Uterus (tissue), 4 donors: ENCODE measurements at places on chromosomes 12 and 14. TPM values are rescaled to one million over a fixed set of nuclear protein-coding genes. Genes with fewer than 3 reads are reported as not detected.
A peak's percentile ranks its signal among the peaks of the same experiment; 100 is the strongest.

DNA sequence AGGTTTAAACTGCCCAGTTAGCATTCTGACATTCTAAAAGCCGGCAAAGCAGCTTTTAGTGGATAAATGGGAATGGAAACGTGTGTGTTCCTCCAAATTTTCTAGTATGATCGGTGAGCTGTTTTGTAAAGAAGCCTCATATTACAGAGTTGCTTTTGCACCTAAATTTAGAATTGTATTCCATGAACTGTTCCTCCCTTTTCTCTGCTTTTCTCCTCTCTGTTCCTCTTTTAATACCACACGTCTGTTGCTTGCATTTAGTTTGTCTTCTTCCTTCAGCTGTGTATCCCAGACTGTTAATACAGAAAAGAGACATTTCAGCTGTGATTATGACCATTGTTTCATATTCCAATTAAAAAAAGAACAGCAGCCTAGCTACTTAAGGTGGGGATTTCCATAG is 10.7 kb downstream of the DYRK2 start:
- no peak for DNase-seq

GRCh38 chr14:42929806-42930480 is 1323.3 kb downstream of the LRFN5 start:
- DNase-seq: no peak

DNA sequence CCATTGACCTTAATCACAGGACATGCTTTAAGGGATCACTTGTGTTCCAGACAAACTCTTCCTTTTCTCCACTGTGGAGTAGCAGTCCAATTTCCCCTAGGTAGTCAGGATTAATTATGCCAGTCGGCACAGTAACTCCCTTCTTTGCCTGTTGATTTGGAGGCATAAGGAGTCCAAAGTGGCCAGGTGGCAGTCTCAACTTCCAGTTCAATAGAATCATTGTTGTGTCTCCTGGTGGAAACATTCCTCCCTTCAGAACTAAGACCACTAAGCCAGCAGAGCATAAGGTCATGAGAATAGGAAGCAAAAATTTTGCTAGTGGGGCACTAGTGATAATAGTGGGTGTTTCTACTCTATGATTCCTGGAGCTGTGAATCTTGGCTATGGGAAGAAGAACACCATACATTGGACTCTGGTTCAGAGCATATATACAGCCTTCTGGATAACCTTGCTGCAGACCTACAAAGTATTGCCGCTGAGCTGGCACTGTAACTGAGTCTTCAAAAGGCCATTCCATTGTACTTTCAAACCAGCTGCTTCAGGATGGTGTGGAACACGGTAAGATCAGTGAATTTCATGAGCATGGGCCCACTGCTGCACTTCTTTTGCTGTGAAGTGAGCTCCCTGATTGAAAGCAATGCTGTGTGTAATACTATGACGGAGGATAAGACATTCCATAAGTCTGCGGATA is 147.3 kb upstream of the MAX start:
- DNase-seq: no peak

DNA sequence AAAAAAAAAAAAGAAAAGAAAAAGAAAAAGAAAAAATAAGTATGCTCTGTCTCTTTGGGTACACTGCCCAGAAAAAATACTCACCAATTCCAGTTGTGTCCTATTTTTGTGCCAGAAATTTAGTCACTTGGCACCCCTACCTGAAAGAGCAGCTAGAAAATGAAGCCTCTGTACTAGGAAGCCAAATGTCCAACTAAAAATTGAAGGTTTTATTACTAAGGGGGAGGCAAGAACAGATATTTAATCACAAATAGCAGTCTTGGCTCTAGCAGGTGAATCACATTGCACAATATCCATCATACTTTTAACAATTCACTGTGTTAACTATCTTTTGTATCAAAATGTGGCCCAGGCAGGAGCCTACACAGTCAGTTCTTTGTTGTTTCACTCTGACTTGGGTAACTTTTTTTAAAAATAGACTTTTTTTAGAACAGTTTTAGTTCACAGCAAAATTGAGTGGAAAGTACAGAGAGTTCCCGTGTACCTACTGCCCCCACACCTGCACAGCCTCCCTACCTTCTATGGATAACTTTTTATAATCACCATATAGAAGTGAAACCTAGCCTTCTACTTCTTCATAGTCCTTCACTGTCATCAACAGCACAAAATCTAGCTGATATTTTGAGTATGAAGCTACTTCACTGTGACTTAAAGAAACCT is 87.1 kb upstream of the ATF7IP start:
- peak; percentile 64 for DNase-seq

DNA sequence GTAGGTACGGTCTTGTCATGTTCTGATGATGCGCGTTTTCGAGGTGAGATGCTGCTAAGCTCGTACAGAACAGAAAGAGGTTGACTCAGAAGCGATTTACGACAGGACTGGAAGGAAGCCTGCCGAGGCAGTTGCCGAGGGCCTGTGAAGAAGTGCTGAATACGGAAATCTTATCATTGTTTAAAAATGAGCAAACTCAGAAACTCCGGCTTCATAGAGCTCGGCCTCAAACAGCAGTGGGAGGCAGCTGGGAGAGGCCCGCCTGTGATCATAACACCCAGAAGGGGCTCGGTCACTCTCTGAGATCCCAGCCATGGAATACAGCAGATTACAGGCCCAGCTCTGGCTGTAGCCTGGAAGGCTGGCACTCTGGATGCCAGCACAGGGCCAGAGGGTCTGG is 87.4 kb downstream of the CPSF2 start:
- peak; percentile 42 for DNase-seq

DNA sequence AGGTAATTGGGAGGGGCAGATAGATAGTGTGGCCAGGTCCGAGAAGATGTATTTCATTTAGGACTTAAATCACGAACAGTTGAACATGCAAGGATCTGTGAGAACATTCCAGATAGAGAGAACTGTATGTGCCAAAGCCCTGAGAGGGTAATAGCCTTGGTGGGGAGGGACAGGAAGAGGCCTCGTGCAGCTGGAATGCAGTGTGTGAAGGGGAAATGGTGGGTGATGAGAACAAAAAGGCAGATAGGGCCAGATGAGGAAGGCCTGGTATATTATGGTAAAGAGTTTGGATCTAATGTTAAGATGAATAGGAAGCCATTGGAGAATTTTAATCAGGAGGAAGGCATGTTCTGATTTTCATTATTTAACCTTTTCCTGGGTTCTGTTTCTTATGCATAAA is 136.3 kb downstream of the TPH2 start:
- no peak for DNase-seq

DNA sequence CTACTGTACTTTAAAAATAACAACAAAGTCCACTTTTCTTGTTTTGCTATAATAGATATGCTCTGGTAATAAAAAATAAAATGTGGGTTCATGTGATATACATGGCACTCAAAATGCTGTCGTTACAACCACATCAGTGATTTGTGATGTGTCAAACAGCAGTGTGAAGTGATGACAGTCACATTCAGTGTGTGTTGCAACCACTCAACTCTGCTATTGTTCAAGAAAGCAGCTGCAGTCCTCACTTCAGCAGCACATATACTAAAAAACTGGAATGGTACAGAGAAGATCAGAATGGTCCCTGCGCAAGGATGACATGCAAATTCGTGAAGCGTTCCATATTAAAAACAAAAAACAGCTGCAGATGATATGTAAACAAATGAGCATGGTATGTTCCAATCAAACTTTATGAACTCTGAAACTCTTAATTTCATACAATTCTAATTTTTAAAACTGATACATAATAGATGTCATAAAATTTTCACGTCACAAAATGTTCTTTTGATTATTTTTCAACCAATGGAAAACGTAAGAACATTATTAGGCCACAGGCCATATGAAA is 6.7 kb downstream of the TRMT5 start:
- DNase-seq: no peak

DNA sequence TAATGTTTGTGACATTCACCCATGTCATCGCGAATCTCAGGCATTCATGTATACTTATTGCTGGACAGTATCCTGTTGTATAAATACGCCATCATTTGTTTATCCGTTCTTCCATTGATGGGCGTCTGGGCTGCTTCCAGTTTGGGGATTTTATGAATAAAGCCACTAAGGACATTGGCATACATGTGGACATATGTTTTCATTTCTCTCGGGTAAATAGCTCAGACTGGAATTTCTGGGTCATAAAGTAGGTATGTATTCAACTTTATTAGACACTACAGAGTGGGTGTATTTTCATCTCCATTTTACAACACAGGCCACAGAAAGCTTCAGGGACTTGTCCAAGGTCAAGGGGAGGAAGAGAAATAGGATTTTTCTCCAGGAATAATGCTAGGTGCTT is 48.9 kb downstream of the HRK start:
- no peak for DNase-seq

DNA sequence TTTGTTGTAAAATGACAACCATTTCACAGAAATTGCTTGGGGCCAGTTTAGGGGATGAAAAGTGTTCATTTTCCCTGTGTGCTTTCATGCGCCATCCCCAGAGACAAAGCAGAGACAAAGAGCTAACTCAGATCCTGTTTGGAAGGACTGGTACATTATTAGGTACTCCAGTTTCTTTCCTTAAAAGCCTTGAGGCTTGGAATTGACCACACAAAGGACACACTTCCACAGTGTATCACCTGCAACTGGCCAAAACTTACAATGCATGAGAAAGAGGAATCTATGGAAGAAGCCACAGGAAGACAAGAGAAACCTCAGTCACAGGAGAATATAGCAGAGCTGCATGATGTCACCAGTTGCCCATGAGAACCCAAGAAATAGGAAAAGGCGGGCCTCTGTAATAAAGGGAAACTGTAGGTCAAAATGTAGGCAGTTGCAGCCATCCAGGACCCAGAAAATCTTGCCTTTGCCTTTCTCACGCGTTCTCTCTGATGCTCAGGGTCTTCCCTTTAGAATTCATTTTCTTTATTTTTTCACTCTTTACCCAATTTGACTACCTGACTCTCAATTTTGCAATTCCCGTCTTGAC is 339.0 kb downstream of the RMST start:
- no peak for DNase-seq

DNA sequence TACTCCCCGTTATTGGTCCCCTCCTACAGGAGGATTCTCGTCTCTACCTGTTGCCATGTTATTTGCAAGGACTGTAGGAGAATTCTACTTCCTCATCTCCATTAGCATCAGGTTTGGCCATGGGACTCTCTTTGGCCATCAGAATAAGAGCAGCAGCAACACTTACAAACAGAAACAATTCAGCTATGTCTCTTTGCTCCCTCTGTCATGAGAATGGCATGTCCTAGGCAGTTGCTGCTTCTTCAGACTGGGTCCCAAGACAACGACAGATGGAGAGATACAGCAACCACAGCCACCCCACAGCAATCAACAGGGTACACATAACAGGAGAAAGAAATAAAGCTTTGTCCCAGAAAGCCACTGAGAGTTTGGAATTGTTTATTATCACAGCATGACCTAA is 19.7 kb downstream of the SLC41A2 start:
- DNase-seq: no peak

DNA sequence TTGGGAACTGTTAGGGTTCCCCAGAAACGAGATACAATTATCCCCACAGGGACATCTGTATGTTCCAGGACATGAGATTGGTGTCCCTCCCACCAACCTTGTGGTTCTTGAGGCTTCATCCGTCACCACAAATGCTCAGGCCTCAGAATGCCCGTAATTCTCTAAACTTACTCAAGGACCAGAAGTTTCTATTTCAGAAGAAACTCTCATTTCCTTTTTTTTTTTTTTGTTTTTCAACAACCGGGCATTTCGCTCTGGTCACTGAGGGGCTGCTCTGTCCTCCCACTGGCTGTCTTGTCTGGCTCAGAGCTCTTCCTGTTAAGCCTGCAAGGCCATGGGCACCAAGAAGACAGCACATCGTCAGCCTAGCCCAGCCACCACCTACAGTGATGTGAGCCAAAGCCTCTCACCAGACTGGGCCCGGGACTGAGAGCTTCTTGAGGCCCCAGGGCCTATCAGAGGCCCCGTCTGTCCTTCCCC is 36.2 kb downstream of the VDR start:
- DNase-seq: no peak

- no peak for DNase-seq
These were observed 24.1 kb downstream of the TMEM229B start for GRCh38 chr14:67464377-67464776.

GRCh38 chr14:100747021-100747586 is 20.4 kb downstream of the DLK1 start:
- peak; percentile 32 for DNase-seq

GRCh38 chr12:104469066-104469465 is 12.3 kb downstream of the CHST11 start:
- no peak for DNase-seq

GRCh38 chr14:34237677-34238076 is 224.4 kb downstream of the SPTSSA start:
- no peak for DNase-seq

DNA sequence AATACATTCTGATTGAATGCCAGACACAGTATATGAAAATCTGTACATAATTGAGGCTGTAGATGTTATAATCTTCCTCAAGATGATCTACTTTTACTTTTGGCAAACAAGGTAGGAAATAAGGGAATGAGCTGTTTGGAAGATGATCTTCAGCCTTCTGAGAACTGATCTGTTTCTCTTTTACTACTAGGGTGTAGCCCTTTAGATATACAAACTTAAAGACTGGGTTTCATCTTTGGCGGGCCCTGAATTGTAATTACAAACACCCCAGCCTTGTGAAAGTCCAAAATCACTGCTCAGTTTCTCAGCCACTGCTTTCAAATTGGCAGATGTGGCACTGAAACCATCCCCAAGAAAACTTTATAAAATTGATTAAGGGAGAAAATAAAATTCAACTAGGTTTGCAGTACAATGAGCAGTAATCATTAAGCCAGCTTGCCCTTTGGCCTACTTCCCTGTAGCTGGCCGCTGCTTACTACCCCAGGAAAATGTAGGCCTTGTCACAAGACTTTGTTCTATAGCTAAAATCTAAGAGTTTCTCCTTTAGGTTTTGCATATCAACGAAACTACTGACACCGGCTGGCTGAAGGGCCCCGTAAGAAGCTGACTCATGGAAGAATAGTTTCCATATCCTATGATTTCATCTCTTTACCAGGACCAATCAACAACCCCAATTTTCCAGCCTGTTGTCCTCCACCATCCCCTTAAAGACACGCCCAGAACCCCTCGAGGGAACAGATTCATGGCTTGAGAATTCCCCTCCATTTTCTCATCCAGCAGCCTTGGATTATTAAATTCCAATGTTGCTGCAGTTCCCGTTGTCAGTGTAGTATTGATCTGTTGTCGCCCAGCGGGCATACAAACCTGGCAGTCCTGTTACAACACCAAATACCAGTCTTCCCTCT is 210.8 kb downstream of the PCNX1 start:
- no peak for DNase-seq

GRCh38 chr12:15584366-15585041 is 204.7 kb downstream of the EPS8 start:
- peak; percentile 51 for DNase-seq

JPH4 gene
- 49.2 TPM for total RNA-seq

VPS37B gene
- total RNA-seq: 21.5 TPM

ASIC1 gene
- total RNA-seq: not detected

OR4K1 gene
- total RNA-seq: not detected

CLEC2B gene
- total RNA-seq: 25.0 TPM

TMX1 gene
- 58.6 TPM for total RNA-seq

SLC25A47 gene
- total RNA-seq: not detected
